AG09309 (cell line): ENCODE measurements at places on chromosomes 7 and 10.

- DNase-seq: no peak
Observed at GRCh38 chr10:108303149-108303548, 1138.6 kb upstream of the SORCS1 start.

DNA sequence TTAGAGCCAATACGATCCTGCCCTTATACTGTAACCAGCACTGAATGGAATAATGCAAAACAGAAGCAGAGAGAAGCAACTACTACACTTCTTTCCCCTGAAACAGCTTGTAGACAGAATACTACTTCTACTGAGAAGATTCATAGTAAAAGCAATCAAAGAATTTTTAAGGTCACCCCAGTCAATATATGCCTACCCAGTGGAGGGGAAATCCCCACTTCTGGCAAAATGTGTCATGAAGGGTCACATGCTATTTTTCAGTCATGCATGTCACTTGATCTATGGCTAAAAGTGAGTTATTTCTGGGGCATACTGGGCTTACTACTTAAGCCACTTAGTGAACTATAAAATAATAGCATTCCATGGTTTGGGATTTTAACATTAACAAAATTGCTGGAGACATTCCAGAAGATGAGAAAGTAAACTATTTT, 25.6 kb downstream of the IRF5 start:
- no peak for DNase-seq

DNA sequence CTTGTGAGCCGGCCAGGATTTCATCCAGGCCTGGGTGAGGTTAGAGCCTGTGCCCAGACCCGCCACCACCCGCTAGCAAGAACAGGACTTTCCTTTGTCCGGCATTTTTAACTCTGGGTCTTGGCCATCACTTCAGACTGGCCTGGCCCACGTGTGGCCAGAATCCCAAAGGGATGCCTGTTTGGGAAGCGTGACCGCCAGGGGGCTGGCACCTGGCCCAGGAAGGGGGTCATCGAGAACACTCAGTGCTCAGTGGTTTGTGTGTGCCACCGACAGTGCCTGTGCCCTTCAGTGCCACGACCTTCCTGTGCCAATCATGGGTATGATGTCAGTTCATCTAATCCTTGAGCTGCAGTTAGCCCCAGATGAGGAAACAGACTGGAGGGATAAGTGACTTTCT, 85.0 kb downstream of the ZMIZ1 start:
- DNase-seq: no peak

- no peak for DNase-seq
Observed at GRCh38 chr10:45144326-45145070, 143.8 kb downstream of the ZNF22 start.

DNA sequence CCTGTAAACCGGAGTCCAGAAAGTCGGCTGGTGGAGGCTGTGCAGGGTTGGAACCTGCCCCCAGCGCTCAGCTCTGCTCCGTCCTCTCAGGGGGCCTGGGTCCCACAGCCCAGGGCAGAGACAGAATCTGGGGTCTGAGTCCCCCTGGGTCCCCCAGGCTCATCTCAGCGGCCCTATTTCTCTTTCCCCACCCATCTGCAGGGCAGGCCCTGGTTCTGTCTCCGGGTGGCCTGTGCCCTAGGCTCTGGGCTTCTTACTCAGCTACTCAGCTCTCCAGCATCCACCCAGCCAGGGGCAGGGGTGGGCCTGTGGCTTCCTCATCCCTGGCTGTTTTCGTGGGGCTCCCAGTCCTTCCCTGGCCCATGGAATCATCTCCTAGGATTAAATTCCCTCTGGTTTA, 183.4 kb downstream of the ADARB2 start:
- DNase-seq: no peak

DNA sequence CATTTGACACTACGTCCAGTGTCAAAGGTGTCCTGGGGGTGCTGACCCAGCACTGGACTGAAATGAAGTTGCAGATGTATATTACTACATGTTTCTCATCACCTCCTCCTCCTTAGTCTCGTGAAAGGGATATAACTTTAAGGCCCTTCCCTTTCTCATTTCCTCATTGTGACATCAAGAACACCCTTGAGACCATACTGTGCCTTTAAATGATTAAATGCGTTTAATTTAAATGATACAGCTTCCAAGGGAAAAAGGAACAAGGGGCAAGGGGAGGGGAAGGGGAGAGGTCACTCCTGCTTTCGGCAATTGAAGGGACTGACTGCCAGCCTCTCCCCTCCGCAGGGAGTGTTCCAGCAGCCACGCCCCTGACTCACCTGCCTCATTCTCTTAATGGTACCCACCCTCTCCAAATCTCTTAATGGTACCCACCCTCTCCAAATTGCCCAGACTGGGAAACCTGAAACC, 80.5 kb upstream of the KMT2E start:
- DNase-seq: no peak

GRCh38 chr7:151376218-151376902, 33.5 kb downstream of the WDR86 start:
- DNase-seq: no peak

- peak; percentile 3 for DNase-seq
Observed at GRCh38 chr10:29063806-29064644, 224.8 kb upstream of the LYZL1 start.

- DNase-seq: no peak
Observed at GRCh38 chr7:111011520-111011919, 79.4 kb upstream of the LRRN3 start.

DNA sequence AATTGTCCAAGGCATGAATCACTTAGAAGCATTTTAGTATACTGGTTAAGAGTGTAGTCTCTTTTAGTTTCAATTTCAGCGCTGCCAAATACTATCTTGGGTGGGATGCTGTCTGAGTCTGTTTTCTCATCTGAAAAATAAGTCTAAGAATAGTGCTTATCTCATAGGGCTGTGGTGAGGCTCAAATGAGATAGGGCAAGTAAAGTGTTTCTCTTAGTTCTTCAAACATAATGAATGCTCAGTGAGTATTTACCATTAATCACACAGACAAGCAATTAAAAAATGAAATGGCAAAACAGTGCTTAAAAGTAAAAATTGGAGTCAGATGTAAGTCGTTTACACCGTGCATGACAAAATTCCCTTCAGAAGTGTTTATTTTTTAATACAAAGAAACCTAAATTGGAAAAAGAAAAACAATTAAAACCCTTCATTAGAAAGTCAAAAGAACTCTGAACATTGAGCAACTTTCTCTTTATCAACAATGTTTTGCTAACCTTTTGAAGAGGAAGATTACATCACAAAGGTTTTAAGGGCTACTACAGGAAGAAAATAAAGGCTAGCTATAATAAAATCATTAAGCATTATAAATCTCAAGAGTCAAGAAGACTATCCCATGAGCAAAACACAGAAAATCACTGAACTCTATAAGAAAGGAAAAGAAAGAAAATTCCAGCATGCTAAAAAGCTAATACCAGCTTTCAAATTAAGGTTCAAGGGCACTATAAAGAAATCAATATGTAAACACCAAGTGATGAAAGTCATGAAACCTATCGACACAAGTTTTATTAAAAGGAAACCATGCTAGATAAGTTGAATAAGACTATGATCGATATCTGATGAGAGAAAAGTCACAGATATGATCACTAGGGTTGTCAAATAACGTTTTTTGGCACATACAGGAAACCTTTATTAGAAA, 45.6 kb upstream of the C1GALT1 start:
- no peak for DNase-seq

- peak; percentile 88 for DNase-seq
Observed at GRCh38 chr10:130021383-130021950, 57.4 kb upstream of the EBF3 start.
